Thymus (tissue), 14 donors: ENCODE measurements at places on chromosomes 1 and 21.

DNA sequence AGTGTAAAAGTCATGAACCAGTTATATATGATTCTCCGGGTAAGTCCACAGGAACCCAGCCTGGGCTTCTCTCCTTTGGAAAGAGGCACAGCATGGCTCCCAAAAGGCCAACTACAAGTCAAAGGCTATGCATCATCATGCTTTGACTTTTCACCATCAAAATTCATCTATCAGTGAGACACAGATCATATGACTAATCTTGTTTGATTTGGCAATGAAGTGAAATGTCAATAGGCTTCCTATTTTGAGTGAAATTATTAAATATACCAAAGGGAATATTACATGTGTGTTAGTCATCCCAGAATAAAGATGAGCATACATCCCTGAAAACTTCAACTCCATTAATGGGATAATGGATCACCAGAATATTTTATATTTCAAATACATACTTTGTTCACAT, 83.5 kb upstream of the ADGRL2 start:
- DNase-seq, result no peak

DNA sequence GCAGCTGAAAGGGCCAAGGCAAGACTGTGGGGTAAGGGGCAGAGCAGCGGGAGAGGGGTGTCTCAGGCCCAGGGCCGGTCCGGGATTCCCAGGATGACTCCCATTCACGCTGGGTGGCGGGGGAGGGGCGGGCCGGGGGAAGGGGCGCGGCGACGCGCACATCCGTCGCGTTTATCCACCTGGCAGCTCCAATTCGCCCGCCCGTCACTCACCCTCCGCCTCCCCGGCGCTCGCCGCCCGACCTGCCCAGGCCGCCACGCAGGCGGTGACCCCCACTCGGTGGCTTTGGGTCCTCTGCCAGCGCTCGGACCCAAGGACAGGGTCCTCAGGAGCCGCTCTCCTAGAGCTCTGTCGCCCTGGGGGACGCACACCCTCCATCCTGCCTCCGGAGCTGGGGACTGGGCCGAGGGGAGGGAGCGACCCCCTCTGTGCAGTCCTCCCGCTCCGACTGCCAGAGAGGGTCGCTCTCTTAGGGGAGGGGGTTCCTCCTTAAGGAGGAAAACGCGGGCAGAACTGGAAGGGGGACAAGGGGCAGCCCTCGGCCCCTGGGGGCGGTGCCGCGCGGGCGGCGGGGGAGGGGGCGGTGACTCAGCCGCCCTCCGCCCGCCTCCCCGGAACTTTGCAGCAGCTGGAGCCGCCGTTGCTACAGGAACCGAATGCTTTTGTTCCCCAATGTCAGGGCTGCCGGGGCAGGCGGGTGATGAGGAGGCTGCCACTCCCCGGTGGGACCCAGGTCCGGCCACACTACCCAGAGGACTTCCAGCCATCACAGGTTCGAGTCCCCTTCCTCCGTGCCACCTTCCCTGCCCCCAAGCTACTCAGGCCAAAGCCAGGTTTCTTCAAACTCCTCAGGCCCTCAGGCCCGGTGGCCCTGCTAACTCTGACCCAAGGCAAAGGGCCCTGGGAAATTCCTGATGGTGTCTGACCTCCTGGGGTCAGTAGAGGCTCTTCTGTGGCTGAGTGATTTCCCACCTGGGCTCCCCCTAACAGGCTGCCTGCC, 3.4 kb downstream of the ADGRB2 start:
- no peak for DNase-seq

DNA sequence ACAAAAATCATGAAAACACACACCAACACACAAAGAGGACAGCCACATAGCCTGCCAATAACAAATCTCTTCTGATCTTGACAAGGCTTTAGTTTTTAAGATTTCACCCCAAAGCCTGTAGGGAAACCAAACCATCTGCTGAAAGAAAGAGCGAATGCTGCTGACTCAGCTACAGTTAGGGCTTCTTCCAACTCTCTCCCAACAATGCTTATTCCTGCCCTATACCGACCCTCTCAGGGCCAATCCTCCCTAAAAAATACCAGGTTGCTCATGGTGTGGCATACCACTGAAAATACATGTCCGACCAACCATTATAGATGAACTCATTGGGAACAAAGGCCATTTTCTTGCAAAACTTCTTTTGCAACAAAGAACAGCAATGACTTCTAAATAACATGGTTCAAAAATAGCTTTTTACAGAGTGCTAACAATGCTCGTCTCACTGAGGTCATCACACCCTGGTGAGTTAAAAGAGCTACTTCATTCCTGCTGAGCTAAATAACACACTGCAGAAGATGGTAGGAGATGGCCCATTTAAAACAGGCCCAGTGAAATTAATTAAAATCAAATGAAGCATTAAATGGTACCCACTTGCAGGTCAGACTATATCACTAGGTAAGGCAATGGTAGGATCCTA, 86.1 kb downstream of the KIAA0319L start:
- DNase-seq, result no peak

DNA sequence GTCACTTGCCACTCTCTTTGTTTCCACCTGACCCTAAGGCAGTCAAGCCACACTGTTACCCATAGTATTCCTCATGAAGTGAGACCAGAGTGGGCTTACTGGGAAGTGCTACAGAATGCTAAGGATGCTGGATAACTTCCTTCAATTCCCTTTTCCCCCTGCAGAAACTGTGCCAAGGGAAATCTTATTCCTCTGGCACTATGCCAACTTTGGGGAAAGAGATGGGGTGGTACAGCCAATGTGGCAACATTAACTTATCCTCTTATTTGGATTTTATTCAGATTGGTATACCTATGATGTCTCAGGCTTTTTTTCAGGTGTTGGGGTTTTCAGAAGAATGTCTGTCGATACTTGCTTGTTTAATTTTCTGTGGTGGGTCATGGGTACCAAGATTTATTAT, 599.4 kb upstream of the PBX1 start:
- DNase-seq, result no peak
